ENCODE measurements at places on chromosomes 13 and 19.

DNA sequence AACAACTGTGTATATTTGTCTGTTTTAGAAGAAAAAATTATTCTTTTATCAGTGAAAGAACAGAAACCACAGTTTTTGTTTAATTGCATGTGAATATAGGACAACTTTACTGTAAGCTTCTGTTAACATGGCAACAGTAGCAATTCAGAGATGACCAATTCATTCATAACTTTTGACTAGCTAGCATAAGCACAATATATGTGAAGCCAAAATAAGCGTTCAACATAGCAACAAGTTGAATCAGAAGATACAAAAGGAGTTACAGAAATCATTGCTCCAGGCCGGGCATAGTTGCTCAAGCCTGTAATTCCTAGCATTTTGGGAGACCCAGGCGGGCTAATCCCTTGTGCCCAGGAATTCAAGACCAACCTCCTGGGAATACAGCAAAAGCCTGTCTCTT is 197.1 kb upstream of the GPC6 start:
- no peak for DNase-seq

- DNase-seq: no peak
Observed at GRCh38 chr19:52226652-52227051, 36.8 kb downstream of the PPP2R1A start.

GRCh38 chr13:94251831-94252608 is 227.5 kb downstream of the DCT start:
- peak; percentile 58 for DNase-seq

- no peak for DNase-seq
Observed at GRCh38 chr19:39100500-39101166, 16.5 kb downstream of the ACP7 start.

DNA sequence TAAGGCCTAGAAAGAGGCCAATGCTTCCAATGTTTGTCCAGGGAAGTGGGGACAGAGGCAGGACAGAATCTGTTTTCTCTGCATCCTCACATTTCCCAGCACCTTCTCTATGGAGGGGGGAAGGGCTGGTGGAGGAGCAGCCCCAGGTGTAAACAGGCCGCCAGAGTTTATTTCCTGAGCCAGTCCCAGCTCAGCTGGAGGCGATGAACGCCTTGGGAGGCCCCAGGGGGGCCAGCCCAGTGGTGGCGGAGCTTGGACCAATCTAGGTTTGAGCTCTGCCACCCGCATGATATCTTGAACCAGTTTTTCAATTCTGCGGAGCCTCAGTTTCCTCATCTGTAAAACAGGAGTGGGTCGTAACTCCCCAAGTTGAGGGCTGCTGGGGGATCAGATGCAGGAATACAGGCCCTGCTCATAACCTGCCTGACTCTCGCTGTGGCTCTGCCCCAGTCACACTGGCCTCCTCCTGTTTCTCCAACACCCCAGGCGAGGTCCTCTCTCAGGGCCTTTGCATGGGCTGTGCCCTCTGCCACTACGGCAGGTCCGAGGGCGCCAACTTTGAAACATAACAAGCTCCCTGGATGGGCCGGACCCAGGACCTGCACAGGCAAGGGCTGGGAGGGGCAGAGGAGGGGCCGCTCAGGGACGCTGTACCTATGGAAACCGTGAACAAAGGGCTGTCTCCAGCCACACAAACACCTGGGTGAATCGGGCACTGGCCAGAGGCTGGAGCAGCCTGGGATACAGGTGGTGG is 1.1 kb downstream of the TNFAIP8L1 start:
- no peak for DNase-seq

- no peak for DNase-seq
Observed at GRCh38 chr13:111886217-111886945, 180.6 kb upstream of the SOX1 start.

GRCh38 chr13:42076309-42076713 is 27.9 kb downstream of the DGKH start:
- no peak for DNase-seq
